ENCODE measurements at places on chromosomes 2 and 18.

DNA sequence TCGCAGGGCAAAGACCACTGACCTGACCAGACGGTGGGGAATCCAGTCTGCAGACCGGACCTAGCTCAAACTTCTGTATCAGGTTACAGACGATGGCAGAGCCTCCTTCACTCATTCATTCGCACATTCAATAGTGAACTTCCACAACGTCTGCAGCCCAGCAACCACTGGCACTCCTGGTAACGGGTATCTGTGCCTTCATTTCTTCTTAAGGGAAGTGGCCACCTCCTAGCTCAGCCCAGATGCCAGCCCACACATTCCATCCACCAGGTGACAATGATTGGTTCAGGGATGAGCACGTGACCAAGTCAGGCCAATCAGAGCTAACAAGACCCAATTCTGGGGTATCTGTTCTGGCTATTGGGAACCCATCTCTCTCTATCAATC is 15.9 kb upstream of the ARMC9 start:
- no peak for DNase-seq

- no peak for DNase-seq
Measured at GRCh38 chr18:1498216-1498615, 593.5 kb downstream of the ADCYAP1 start.

DNA sequence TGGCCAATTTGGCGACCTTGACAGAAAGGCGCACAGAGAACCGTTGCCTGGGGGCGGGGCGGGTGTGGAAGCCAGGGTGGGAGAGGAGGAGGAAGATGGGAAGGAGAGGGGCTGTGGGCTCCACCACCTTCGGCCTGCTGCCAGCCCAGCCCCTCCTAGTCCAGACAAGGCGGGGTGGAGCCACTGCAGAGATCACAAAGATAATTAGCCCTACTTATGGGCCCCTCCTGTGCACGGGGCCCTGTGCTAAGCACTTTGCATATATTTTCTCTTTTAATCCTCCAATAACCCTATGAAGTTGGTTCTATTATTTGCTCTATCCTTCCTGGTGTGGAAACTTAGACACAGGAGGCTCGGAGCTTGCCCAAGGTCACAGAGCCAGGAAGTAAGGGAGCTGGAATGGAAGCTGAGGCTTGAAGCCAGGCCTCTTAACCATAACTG is 13.7 kb upstream of the ECEL1 start:
- no peak for DNase-seq

DNA sequence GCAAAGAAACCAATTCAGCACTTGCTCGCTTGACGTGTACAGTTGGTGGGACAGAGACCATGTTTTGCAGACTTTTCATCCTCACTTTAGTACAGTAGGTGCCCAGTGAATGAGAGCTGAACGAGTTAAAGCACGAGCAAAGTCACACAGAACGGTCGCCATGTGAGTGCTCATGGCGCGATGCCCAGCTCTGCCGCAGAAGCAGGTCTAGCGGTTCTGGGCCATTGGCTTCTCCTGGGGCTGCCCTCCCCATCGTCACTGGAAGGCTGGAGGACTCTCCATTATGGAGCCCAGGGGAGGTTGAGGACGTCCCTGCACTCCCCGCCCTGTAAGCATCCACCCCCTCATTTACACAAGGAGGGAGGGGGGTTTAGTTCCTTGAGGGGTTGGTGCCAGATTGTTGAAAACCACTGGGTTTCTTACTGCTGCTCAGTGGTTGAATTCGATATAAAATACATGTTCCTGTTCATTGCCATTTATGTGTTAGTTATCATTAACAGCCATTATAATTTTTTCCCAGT is 24.9 kb downstream of the PTGR3 start:
- no peak for DNase-seq

GRCh38 chr18:2843146-2843545 is 3.7 kb upstream of the EMILIN2 start:
- DNase-seq = no peak

DNA sequence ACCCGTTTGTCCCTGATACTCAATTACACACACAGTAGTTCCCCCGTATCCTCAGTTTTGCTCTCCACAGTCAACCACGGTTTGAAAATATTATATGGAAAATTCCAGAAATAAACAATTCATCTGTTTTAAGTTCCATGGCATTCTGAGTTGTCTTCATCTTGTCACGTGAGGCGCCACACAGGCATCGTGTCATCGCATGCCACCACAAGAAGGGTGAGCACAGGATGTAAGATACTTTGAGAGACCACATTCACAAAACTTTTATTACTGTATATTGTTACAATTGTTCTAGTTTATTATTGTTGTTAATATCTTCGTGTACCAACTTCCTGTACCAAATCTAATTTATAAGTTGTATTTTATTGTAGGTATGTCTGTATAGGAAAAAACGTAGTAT is 17.7 kb downstream of the ADNP2 start:
- no peak for DNase-seq

DNA sequence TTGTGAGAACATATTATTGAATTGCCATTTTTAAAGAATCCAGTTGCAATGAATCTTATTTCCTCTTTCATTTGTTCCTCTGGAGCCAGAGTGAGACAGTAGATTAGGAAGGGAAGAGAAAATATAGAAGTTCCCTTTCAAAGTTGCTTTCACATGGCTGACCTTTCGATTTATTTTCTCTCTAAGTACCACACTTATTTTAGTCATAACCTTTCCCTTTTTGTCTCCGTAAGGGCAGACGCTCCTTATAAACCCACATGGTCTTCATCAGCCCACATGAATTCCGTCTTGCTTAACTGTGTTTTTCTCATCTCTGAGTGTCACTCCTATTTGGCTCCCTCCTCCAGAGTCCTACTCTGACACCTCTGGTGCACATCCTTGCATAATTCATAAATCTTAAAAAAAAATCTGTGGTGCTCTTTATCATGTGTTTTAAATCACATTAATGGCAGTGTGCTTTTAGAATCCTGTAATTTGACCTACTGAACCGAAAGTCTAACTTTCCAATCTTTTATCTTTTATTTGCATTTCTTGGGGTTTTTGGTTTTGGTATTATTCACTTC is 38.5 kb upstream of the ZNF396 start:
- no peak for DNase-seq

- DNase-seq = no peak
Measured at GRCh38 chr2:209460151-209460761, 36.4 kb downstream of the MAP2 start.

GRCh38 chr2:136206613-136207012 is 88.7 kb upstream of the CXCR4 start:
- DNase-seq = no peak

- DNase-seq = no peak
Measured at GRCh38 chr2:18626958-18627650, 37.7 kb upstream of the NT5C1B start.

DNA sequence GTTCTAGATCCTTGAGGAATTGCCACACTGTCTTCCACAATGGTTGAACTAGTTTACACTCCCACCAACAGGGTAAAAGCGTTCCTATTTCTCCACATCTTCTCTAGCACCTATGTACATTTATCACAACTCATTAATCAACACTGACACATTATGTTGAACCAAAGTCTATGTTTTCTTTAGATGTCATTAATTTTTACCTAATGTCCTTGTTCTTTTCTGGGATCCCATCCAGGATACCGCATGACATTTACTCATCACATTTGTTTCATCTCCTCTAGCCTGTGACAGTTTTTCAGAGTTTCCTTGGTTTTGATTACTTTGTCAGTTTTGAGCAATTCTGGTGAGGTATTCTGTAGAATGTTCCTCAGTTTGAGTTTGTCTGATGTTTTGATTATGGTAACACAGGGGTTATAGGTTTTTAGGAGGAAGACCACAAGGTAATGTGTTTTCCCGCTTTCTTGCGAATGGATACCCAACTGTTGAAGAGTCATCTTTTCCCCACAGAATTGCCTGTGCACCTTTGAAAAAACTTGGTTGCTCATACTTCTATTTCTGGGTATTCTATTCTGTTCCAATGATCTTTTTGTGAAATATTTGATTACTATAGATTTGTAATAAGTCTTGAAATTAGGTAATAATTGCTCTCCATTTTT is 3.0 kb upstream of the UGT1A9 start:
- no peak for DNase-seq

- no peak for DNase-seq
Measured at GRCh38 chr2:190156530-190157212, 94.1 kb upstream of the MSTN start.

DNA sequence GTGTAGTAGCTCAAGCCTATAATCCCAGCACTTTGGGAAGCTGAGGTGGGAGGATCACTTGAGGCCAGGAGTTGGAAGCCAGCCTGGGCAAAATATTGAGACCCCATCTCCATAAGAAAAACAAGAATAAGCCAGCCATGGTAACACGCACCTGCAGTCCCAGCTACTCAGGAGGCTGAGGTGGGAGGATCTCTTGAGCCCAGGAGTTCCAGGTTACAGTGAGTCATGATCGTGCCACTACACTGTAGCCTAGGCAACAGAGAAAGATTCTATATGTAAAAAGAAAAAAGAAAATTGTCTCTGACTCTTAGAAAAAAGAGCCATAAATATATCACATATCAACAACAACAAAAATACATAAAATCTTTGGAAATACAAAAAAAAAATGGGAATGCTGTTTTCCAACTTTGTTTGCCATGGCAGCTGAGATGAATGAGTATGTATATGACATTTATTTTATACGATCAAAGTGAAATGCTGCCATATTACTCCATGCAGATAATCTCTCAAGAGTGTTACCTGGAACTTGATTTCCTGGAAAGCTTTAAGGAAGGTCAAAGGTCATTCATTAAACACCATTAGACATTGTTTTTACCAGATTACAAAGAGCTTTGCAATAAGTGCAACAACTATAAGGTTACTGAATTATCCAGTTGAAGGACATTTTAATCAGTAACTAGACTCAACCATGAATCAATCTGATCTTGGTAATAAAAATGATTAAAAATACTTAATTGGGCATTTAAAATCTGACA is 19.7 kb upstream of the DAPL1 start:
- DNase-seq = no peak

DNA sequence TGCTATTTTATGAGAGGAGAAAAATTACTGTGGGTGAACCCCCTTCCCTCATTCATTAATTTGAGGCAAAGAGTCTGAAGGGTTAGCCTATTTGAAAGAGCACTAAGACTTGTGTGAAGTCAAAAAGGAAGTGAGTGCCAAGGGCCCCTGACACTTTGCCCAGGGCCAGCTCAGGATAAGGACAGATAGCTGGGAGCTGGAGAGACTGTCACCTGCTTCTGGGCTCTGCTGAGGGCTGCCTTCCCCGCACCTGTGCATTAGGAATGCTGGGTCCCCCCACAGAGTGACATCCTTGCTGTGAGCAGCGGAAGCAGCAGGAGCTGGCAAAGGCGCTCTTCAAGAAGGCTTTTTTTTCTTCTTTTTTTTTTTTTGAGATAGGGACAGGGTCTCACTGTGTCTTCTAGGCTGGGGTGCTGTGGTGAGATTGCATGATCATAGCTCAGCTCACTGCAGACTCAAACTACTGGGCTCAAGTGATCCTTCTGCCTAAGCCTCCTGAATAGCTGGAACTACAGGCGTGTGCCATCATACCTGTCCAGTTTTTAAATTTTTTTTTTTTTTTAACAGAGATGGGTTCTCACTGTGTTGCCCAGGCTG is 148.3 kb downstream of the AQP4 start:
- DNase-seq = no peak

- DNase-seq = no peak
Measured at GRCh38 chr18:55289775-55290174, 298.2 kb downstream of the TCF4 start.

GRCh38 chr2:181575650-181576025 is 81.3 kb downstream of the CERKL start:
- DNase-seq = no peak

DNA sequence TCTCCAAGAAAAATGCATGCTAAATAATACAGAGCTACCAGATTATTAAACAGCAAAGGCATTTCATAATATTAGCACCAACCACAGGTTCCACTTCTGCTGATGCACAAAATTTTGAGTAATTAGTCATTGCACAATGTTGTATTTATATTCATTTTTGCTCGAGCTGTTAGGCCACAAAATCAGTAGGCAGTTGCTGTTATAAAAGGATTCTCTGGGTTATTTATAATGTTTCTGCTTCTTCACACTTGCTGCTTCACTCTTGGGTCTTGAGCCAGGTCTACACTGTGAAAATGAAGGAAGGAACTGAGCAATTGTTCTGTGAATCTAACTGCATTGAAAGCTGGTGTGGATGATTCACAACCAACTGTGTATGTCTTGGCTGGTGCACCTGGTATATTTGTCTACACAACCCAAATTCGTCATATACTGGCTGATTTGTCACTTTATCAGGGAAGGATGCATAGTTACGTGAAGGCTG is 38.3 kb downstream of the MRPL33 start:
- DNase-seq = no peak

DNA sequence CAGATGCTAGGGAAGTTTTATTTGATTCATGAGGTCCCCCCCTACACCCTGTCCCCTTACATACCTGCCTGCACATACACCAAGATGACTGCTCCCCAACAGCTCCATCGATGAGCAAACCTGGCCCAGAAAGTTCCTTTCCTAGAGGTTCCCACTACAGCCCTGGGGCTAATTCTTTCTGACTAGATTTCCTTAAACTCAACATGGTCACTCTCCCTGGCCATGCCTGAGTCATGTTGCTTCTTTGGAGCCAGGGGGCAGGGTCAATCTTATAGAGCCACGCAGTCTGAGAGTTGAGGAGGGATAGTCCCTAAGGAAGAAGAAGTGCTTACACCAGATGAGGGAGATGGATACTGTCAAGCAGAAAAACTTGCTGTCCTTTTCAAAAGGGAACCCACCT is 67.7 kb upstream of the GLI2 start:
- DNase-seq = no peak

DNA sequence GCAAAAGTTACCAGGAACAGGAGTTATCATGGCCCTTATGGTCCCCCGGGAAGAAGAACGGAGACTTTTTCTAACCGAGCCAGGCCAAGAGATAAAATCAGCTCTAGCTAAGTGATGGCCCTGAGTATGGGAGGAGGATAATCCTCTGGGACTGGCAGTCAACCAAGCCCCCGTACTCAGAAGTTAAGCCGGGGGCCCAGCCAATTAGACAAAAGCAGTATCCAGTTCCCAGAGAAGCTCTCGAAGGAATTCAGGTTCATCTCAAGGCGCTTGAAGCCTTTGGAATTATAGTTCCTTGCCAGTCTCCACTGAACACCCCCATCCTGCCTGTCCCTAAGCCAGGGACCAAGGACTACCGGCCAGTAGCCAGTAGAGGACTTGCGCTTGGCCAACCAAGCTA is 365.3 kb upstream of the TCF4 start:
- no peak for DNase-seq

DNA sequence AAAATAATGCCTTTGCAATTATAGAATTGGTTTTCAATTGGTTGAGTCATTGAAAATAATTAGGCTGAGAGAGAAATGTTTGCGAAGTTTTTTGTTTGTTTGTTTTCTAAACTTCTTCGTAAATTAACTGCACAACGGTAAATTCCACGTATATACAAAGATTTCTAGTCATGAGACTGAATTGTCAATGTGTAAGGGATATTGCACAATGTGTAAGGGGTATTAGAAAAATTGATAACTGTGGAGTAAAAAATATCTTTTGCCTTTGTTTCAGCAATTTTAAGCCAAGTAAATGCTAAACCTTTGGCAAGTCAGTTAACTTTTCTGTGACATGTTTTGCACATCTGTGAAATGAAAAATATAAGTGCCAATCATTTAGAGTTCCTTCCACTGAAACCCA is 606.0 kb downstream of the TMEM182 start:
- no peak for DNase-seq

GRCh38 chr2:120805602-120806001 is 69.9 kb downstream of the GLI2 start:
- DNase-seq = no peak

GRCh38 chr2:23639406-23639982 is 254.5 kb downstream of the KLHL29 start:
- no peak for DNase-seq
